Natural killer cell (primary cell): ENCODE measurements at places on chromosomes 16 and 17. TPM values are rescaled to one million over a fixed set of nuclear protein-coding genes. Genes with fewer than 3 reads are reported as not detected.

DNA sequence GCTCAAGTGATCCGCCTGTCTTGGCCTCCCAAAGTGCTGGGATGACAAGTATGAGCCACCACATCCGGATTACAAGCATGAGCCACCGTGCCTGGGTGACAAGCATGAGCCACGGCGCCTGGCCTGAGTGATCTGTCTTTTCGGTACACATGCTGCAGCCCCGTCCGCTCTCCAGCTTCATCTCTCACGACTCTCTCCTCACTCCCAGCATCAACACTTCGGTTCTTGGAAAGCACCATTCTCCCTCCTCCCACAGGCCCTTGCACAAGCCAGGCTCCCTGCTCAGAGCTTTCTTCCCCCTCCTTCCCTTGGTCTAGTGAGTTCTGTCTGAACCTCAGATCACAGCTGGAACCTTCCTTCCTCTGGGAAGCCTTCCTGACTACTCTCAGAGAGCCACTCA lies 6.5 kb upstream of the NCBP3 start:
- H3K27me3 ChIP-seq: no peaks in the 10 kb centered on the region
- no peak overlapping the region for H3K4me3 ChIP-seq
- H3K36me3 ChIP-seq: no peaks in the 10 kb centered on the region
- no peak for DNase-seq
- no peak overlapping the region for H3K27ac ChIP-seq

DNA sequence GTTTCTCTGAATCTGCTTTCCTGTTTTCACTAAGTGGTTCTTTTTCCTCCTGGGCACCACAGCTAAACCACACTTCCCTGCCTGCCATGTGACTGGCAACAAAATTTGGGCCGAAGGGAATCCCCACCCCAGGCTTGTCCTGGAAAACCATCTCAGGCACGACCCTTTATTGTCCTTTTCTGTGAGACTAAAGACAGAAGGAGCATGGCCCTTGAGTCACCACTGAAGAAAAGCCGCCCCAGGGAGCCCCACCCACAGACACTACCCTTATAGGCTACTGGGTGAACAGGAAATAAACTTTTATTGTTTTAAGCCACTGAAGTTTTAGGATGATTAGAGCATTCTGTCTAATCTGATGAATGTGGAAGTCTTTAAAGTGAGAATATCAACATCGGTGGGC lies 88.6 kb upstream of the BRD7 start:
- H3K27ac ChIP-seq: no peak overlapping the region
- no peak for DNase-seq
- H3K4me1 ChIP-seq: no peaks in the 10 kb centered on the region
- H3K36me3 ChIP-seq: no peaks in the 10 kb centered on the region

PTX4 gene
- 0.31 TPM for total RNA-seq

DNA sequence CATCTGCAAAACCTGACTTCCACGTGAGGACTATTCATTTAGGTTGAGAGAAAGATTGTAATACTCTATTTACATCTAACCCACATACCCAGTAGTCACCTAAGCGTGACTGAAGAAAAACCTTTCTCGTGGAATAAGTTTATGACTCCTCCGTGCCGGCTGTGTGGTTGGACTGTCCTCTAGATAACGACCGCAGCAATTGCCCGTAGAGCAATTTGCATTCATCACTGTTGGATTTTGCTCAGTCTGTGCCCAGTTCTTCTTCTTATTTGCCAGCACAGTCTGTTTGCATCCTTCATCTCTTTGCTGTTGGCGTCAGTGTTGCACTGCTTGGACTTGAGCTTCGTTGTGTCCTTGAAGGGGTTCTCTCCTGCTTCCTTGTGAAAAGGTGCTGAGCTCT lies 131.3 kb downstream of the CYB561 start:
- no peaks in the 10 kb centered on the region for H3K4me1 ChIP-seq
- no peak overlapping the region for H3K27ac ChIP-seq
- no peak overlapping the region for H3K4me3 ChIP-seq
- peaks cover 4% of the 10 kb centered on the region for H3K36me3 ChIP-seq

DNA sequence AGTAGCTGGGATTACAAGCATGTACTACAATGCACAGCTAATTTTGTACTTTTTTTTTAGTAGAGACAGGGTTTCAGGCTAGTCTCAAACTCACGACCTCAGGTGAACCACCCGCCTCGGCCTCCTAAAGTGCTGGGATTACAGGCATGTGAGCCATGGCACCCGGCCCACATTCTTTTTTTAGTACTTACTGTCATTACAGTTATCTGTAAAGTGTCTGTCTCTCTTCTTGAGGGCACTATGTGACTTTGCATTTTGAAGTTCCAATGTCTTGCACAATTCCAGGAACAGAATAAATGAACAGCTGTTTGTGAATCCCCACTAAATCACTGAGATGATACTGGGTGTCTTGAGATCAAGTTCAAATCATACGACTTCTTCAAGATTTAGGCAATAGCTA lies 1540.3 kb downstream of the CDH11 start:
- no peaks in the 10 kb centered on the region for H3K4me1 ChIP-seq
- no peak overlapping the region for H3K27ac ChIP-seq
- no peaks in the 10 kb centered on the region for H3K36me3 ChIP-seq
- H3K4me3 ChIP-seq: no peak overlapping the region
- DNase-seq: no peak

DHRS13 gene
- 27.3 TPM for total RNA-seq

- no peak overlapping the region for H3K4me3 ChIP-seq
- no peak overlapping the region for H3K27ac ChIP-seq
- H3K27me3 ChIP-seq: no peaks in the 10 kb centered on the region
- peaks cover 55% of the 10 kb centered on the region for H3K4me1 ChIP-seq
- DNase-seq: no peak
Measured at GRCh38 chr17:50097455-50097854, 2.3 kb downstream of the PDK2 start.

- H3K4me1 ChIP-seq: peaks cover 16% of the 10 kb centered on the region
- no peaks in the 10 kb centered on the region for H3K36me3 ChIP-seq
- H3K27ac ChIP-seq: no peak overlapping the region
Measured at GRCh38 chr17:21124086-21124485, 2.7 kb upstream of the DHRS7B start.

DNA sequence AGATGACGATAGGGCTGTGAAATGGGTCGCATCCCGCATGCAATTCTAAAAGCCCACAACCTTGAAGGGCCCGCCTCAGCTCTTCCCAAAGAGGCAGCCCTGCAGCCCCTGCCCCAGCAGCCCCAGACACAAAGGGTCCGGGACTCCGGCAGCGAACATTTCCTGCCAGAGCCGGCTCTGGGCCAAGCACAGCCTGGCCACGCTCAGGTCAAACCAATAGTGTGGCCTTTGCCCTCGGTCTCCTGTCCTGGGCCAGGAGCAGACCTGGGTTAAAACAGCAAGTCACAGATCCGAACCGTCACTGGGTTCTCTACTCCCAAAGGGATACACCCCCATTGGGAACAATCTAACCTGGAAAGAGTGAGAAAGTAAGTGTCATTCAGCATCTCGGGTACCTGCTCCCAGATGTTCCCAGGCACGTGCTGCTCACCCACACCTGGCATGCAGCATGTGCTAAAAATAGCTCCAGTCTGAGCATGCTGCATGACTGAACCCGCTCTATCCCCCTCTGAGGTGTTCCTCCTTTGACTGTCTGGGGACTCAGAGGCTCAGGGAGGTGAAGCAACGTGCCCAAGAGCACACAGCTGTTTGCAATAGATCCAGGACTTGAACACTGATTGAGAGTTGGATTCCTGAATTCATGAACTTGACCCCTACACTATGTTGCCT lies 22.2 kb upstream of the ATP2A3 start:
- peaks cover 7% of the 10 kb centered on the region for H3K4me1 ChIP-seq
- H3K27ac ChIP-seq: no peak overlapping the region
- no peaks in the 10 kb centered on the region for H3K27me3 ChIP-seq
- no peak for DNase-seq
